ENCODE measurements at places on chromosomes 3 and 15.

DNA sequence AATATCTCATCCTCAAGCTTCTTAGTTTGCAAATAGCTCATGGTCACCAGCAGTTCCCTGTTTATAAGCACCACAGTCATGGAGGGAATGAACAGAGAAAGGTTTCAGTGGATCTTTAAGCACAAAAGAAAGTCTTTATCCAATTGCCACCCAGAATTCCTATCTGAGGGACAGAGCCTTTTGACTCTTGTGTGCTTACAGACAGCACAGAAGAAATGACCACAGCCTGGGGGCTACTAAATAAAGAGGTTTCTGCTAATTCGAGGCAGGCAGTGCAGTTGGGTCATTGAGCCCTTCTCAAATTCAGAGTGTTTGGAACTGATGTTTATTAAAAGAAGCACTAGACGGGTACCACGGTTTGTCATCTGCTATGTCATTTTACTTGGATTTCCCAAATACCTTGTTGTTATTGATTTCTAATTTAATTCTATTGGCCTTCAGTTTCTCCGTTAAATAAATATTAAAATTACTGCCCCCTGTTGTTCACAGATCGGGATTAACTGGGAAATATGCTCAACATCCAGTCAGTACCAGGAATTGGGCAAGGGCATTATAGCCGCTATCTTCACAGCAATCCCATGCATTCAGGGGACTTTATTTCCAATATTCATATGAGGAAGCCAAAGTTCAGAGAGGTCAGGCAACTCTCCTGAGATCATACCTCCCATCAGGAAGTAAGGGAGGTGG, 3.6 kb downstream of the PRICKLE2 start:
- DNase-seq = no peak
- H3K36me3 ChIP-seq = no peaks in the 10 kb centered on the region
- peak overlapping the region; percentile 85 for H3K27ac ChIP-seq
- H3K27me3 ChIP-seq = no peaks in the 10 kb centered on the region
- no peak overlapping the region for H3K4me3 ChIP-seq
- H3K4me1 ChIP-seq = peaks cover 89% of the 10 kb centered on the region

- H3K4me1 ChIP-seq = no peaks in the 10 kb centered on the region
- no peak overlapping the region for H3K4me3 ChIP-seq
- no peaks in the 10 kb centered on the region for H3K27me3 ChIP-seq
- H3K27ac ChIP-seq = no peak overlapping the region
- no peak for DNase-seq
Observed at GRCh38 chr3:25144430-25144829, 283.6 kb upstream of the RARB start.

DNA sequence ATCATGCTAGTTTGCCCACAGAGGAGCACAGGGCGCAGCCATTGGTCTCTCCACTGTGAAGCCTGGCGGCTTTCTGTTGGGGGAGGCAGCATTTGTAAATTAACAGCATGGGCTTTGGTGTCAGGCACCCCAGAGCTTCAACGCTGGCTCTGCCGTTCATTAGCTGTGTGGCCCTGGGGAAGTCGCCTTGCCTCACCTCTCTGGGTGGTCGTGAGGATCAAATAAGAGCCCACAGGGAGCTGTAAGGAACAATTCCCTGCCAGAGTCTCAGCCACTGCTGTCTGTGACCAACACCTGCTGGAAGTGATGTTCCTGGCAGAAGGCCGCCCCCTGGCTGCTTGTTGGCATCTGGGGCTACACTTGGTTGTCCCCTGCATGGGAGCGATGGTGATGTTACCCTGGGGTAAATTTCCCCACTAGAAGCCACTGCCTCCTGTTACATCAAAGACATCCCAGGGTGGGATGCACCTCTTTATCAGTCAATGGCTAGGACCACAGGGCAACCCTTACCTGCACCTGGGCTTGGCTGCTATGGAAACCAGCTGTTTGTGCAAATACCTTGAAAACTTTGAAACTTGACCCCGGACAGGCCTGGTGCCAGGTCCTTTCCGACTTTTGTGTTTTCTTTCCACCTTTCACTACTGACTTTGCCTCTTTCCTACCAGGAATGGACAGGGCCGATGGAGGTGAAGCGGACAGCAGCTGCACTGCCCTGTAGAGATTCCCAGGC, 36.9 kb downstream of the DNASE1L3 start:
- peaks cover 35% of the 10 kb centered on the region for H3K4me1 ChIP-seq
- H3K27ac ChIP-seq = no peak overlapping the region
- H3K27me3 ChIP-seq = no peaks in the 10 kb centered on the region
- no peak overlapping the region for H3K4me3 ChIP-seq
- peaks cover 29% of the 10 kb centered on the region for H3K36me3 ChIP-seq
- DNase-seq = no peak

GRCh38 chr15:31273258-31273941, 53.2 kb upstream of the KLF13 start:
- no peak overlapping the region for H3K27ac ChIP-seq
- no peaks in the 10 kb centered on the region for H3K36me3 ChIP-seq
- H3K4me3 ChIP-seq = no peak overlapping the region
- H3K27me3 ChIP-seq = no peaks in the 10 kb centered on the region
- H3K4me1 ChIP-seq = peaks cover 3% of the 10 kb centered on the region

DNA sequence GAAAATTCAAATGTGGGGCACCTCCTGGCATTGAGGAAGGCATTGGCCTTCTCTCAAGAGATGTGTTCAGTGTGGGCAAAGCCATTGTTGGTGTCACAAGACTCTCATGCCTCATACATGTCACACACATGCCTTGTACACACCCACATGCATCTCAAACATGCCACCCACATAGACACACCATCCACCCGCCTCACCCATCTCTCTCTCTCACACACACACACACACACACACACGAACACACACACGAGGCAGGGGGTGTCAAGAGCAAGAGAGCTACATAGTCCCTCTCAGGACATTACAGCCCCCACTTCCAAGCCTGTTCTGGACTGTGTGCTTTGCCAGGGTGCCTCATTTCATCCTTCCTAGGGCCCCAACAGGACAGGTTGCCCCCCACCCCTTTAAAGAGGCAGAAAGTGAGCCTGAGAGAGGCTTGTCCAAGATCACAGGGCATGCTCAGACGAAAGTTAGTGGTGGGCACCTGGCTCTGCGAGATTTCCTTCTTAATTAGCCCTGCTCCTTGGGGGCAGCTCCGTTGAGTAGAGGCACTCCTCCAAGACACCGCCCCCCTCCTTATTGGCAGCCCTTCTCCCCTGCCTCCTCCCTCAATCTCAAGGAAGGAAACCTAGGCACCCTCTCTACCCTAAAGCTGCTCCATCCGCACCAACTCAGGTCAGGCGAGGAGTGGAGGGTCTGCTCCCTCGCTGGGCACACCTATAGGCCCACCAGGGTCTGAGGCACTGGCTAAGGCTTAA, 50.5 kb upstream of the CCDC174 start:
- no peaks in the 10 kb centered on the region for H3K36me3 ChIP-seq
- no peak overlapping the region for H3K4me3 ChIP-seq
- H3K27me3 ChIP-seq = peaks cover 77% of the 10 kb centered on the region
- peaks cover 10% of the 10 kb centered on the region for H3K4me1 ChIP-seq

DNA sequence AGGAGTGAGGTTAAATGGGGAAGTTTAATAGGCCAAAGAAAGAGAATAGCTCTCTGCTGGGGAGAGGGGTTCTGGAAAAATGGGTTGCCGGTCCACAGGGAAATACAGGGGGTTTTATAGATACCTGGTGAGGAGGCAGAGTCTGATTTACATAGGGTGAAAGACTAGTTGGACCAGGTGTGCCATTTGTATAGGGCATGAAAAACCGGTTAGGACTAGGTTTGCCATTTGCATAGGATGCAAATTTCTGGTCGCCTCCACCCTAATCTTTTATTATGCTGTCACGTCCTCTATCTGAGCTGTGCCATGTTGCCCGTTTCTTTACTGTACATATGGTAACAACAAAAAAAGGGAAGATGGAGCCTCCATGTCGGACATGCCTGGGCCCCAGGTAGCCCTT, 960.1 kb downstream of the FHIT start:
- no peaks in the 10 kb centered on the region for H3K36me3 ChIP-seq
- no peaks in the 10 kb centered on the region for H3K27me3 ChIP-seq
- H3K4me3 ChIP-seq = no peak overlapping the region

GRCh38 chr3:120908030-120908794, at the start of gene STXBP5L:
Gene STXBP5L (plus strand): TSS chr3:120908205. CDS start chr3:120909579, 1,374 bp downstream.
- no peak for DNase-seq
- H3K27me3 ChIP-seq = no peaks in the 10 kb centered on the region
- H3K4me1 ChIP-seq = peaks cover 20% of the 10 kb centered on the region
- H3K4me3 ChIP-seq = peak within 1 kb of the TSS; percentile 51
- H3K36me3 ChIP-seq = no peaks in the 10 kb centered on the region

GRCh38 chr3:79564192-79564591, 203.6 kb downstream of the ROBO1 start:
- H3K27ac ChIP-seq = no peak overlapping the region
- no peaks in the 10 kb centered on the region for H3K4me1 ChIP-seq
- no peaks in the 10 kb centered on the region for H3K36me3 ChIP-seq
- DNase-seq = no peak

- H3K27me3 ChIP-seq = no peaks in the 10 kb centered on the region
- DNase-seq = no peak
- H3K4me1 ChIP-seq = no peaks in the 10 kb centered on the region
- H3K27ac ChIP-seq = no peak overlapping the region
- no peaks in the 10 kb centered on the region for H3K36me3 ChIP-seq
Observed at GRCh38 chr15:71228403-71228802, 113.1 kb downstream of the THSD4 start.

GRCh38 chr3:170189398-170190256, 8.1 kb upstream of the PHC3 start:
- no peaks in the 10 kb centered on the region for H3K4me1 ChIP-seq
- DNase-seq = no peak
- no peak overlapping the region for H3K4me3 ChIP-seq
- H3K27me3 ChIP-seq = no peaks in the 10 kb centered on the region

- H3K4me1 ChIP-seq = no peaks in the 10 kb centered on the region
- no peaks in the 10 kb centered on the region for H3K27me3 ChIP-seq
- no peak overlapping the region for H3K27ac ChIP-seq
- no peaks in the 10 kb centered on the region for H3K36me3 ChIP-seq
Observed at GRCh38 chr3:79306934-79307570, 460.7 kb downstream of the ROBO1 start.

GRCh38 chr3:122099255-122099654, 44.1 kb downstream of the CD86 start:
- no peak overlapping the region for H3K27ac ChIP-seq
- no peaks in the 10 kb centered on the region for H3K36me3 ChIP-seq
- no peak overlapping the region for H3K4me3 ChIP-seq
- no peaks in the 10 kb centered on the region for H3K27me3 ChIP-seq

DNA sequence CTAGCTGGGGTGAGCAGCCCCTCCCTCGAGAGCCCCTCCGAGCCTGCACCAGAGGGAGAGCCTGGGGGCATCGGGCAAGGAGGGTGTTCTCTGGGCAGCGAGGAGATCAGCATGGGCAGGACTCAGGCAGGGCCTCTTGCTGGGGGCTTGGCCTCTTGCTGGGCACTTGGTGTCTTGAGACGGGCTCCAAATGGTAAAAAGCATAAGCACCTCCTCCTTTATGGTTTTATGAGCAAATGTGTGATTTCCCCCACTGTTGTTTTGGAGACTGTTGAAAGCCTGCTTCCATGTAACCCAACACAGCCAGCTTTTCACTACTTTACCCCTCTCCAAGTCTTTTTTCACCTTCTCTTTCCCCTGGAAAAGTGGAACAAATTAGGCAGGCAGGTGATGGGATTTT, 239.3 kb downstream of the TLE3 start:
- no peaks in the 10 kb centered on the region for H3K36me3 ChIP-seq
- H3K27ac ChIP-seq = no peak overlapping the region
- H3K27me3 ChIP-seq = peaks cover 5% of the 10 kb centered on the region
- H3K4me1 ChIP-seq = no peaks in the 10 kb centered on the region
- no peak for DNase-seq

GRCh38 chr3:9450991-9451390, 53.6 kb downstream of the SETD5 start:
- no peaks in the 10 kb centered on the region for H3K27me3 ChIP-seq
- peaks cover 78% of the 10 kb centered on the region for H3K36me3 ChIP-seq
- no peak overlapping the region for H3K27ac ChIP-seq
- H3K4me1 ChIP-seq = no peaks in the 10 kb centered on the region
- H3K4me3 ChIP-seq = no peak overlapping the region
- DNase-seq = no peak

DNA sequence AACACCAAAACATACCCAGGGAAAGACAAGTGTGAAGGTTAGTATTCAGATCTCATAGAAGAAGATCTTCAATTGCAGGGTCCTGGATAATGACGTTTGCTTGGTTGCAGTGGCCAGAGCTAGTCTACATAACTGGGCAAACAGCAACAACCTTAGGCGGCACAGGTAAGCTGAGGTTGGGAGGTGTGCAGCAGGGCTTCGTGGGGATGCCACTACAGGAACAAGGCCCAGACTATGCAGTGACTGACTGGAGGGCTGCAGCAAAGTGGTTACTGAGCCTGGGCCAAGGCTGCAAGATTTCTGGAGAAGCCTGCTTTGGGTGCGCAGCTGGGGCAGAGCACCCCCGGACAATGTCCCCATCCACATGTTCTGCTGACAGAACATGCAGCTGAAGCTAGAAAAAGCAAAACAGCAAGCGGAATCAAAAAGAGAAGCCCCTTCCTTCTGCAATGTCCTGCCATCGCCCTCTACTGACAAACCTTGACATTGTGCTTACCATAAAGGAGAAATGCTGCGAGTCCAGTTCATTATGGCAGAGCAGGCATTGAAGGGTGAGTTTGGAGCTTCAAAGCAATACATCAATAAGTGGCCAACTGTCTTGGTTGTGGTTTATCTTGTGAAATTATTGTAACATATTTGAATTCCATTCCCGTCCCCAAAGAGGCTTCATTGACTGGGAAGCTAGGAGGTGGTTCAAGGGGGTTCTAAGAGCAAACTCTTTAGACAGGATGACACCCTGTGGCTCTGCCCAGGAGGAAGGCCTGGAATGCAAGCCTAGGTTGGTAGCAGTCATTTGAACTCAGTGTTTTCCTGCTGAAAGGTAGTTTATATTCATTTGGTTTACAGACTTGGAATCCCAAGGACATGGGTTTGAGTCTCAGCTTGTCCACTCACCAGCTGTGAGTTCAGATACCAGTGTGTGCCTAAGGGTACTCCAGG, 217.0 kb downstream of the PDCD6IP start:
- DNase-seq = no peak
- H3K27ac ChIP-seq = no peak overlapping the region
- H3K4me1 ChIP-seq = peaks cover 21% of the 10 kb centered on the region
- H3K27me3 ChIP-seq = no peaks in the 10 kb centered on the region
- no peak overlapping the region for H3K4me3 ChIP-seq

- H3K4me3 ChIP-seq = no peak overlapping the region
- H3K27me3 ChIP-seq = peaks cover 4% of the 10 kb centered on the region
- no peak overlapping the region for H3K27ac ChIP-seq
- H3K4me1 ChIP-seq = peaks cover 37% of the 10 kb centered on the region
Observed at GRCh38 chr15:68587769-68588385, 9.1 kb downstream of the CORO2B start.

DNA sequence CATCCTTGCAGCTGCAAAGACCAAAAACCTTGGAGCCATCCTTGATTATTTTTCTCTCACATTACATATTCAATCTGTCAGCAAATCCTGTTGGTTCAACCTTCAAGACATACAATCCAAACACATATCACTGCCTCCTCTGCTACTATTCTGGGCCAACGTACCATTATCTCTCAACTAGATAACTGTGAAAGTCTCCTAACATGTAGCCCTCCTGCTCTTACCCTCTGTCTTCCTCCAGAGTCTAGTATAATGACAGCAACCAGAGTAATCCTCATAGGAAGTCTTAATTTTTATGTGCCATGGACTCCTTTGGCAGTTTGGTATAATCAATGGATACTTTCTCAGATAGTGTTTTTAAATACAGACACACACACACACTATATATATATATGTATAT, 27.6 kb downstream of the KPNA4 start:
- H3K4me1 ChIP-seq = peaks cover 29% of the 10 kb centered on the region
- H3K27me3 ChIP-seq = no peaks in the 10 kb centered on the region
- H3K4me3 ChIP-seq = no peak overlapping the region
- H3K27ac ChIP-seq = no peak overlapping the region
- peaks cover 26% of the 10 kb centered on the region for H3K36me3 ChIP-seq
- DNase-seq = no peak

Measured in tibial artery (tissue), 4 donors.